Spleen (tissue), 13 donors: ENCODE measurements at places on chromosomes 16 and 17. TPM values are rescaled to one million over a fixed set of nuclear protein-coding genes. Genes with fewer than 3 reads are reported as not detected.

DNA sequence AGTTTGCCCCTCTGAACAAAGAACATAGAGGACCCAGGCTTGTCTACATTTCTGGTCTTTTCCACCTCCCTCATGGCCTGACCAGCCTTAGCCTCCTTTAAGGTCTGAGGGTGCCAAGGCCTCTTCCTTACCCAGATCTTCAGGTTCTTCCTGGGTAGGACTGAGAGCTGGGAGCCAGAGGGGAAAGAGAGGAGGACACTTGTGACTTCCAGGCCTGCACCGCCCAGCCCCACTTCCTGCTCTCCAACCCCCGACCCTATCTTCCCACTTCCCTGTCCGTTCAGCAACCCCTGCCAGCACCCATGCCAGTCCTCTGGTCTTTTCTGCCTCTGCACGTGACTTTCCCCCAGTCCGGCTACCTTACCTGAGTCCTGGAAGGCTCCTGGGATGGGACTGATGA lies 534 bp downstream of the PRSS36 start:
- H3K4me3 ChIP-seq = no peak overlapping the region
- no peak overlapping the region for H3K27ac ChIP-seq
- H3K36me3 ChIP-seq = no peaks in the 10 kb centered on the region
- DNase-seq = no peak
- peaks cover 10% of the 10 kb centered on the region for H3K4me1 ChIP-seq
- no peaks in the 10 kb centered on the region for H3K27me3 ChIP-seq

GRCh38 chr16:78098087-78098486 lies 1.4 kb upstream of the WWOX start:
- no peak overlapping the region for H3K4me3 ChIP-seq
- no peak overlapping the region for H3K27ac ChIP-seq
- no peak for DNase-seq
- no peaks in the 10 kb centered on the region for H3K27me3 ChIP-seq

DNA sequence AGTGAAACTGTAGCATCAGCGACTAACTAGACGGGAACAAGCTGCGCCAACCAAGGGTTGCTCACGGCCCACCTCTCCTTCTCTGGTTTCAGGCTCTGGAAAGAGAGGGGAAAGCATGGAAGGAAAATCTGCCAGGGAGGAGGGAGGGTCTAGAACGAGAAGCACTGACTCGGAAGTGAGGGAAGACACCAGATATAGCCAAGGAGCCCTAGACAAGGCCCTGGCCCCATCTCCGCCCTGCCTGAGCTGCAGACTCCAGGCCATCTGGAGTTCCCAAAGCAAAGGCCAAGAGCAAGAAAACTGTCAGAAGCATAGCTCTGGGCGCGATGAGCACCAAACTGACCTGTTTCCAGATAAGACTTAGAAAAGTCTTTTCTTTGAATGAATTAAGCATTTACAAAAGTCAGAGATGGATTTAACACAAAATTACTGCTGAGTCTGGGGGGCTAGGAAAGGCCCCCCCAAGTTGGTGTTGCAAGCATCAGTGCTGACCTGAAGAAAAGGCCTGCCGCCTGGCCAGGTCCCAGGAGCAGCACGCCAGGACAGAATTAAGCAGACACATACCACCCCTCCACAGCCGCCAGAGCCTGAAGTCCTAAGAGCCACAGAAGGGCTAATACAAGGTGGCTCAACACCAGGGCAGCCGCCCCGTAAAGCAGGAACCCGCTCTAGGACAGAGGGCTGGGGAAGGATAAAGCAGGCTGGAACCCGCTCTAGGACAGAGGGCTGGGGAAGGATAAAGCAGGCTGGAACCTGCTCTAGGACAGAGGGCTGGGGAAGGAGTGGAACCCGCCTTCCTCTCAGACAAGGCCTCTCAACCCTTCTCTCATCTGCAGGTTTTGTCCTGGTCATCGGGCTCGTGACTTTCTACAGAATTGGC lies 20.7 kb downstream of the TMEM204 start:
- H3K27me3 ChIP-seq = no peaks in the 10 kb centered on the region
- peaks cover 13% of the 10 kb centered on the region for H3K4me1 ChIP-seq
- no peak for DNase-seq
- peaks cover 17% of the 10 kb centered on the region for H3K36me3 ChIP-seq
- H3K4me3 ChIP-seq = no peak overlapping the region
- H3K27ac ChIP-seq = no peak overlapping the region

Gene GNGT2
- total RNA-seq = 21.9 TPM

DNA sequence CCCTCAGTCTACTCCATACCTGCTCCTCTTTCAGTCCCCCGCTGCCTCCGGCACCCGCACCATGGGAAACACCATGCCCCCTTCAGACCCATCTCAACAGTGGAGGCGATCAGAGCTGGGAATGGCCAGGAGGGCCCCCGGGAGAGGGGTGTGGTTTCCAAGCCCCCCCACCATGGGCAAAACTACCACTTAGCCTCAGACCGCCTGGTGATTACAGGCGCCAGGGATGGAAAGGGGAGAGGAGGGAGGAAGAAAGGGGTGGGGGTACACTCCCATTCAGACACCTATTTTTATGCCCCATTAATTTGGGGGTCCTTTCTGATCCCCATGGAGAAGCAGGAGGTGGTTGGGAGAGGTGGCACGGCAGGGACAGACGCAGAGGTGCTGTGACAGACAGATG lies at the start of gene C17orf114:
Gene C17orf114, minus strand, starts transcription at position 101 of the 400 bp plus-strand sequence.
- H3K4me1 ChIP-seq = peaks cover 20% of the 10 kb centered on the region
- DNase-seq = no peak
- no peaks in the 10 kb centered on the region for H3K27me3 ChIP-seq
- no peak within 1 kb of the TSS for H3K27ac ChIP-seq
- peaks cover 27% of the 10 kb centered on the region for H3K36me3 ChIP-seq

DNA sequence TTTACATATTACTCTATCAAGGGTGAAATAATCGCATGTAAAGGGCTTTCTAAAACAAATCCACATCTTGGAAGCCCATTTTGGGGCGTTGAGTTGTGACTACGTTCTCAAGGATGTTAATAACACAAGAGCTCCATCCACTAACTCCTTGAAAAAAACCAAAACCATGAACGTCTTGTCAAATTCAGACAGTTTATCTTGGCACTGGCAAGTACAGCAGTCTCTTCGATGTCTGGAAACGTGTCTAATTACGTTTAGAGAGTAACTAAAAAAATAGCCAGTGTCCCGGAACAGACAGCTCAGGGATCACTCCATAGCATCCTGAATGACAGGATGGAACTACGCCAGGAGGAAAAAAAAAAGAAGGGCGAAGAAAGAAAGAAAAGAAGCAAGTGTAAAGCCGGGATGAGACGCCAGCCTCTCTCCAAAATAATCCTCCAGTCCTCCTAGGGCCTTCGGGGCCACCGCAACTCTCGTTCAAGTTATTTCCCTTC lies 954 bp downstream of the MYO1D start:
- H3K27me3 ChIP-seq = peaks cover 7% of the 10 kb centered on the region
- peak overlapping the region; percentile 87 for H3K4me3 ChIP-seq
- H3K36me3 ChIP-seq = no peaks in the 10 kb centered on the region

- H3K27me3 ChIP-seq = peaks cover 4% of the 10 kb centered on the region
- H3K4me3 ChIP-seq = no peak overlapping the region
- peak; percentile 91 for DNase-seq
- peaks cover 38% of the 10 kb centered on the region for H3K4me1 ChIP-seq
Observed at GRCh38 chr16:57576429-57576870, 34.0 kb downstream of the ADGRG5 start.

- H3K36me3 ChIP-seq = peaks cover 7% of the 10 kb centered on the region
- H3K27me3 ChIP-seq = no peaks in the 10 kb centered on the region
- DNase-seq = peak; percentile 90
- H3K4me3 ChIP-seq = peak within 1 kb of the TSS; percentile 69
- H3K27ac ChIP-seq = peak within 1 kb of the TSS; percentile 88
- peaks cover 51% of the 10 kb centered on the region for H3K4me1 ChIP-seq
Observed at GRCh38 chr17:76710863-76711611, at the start of gene MXRA7. Gene MXRA7 (minus strand): TSS chr17:76710965. CDS start chr17:76710946, 19 bp downstream.

DNA sequence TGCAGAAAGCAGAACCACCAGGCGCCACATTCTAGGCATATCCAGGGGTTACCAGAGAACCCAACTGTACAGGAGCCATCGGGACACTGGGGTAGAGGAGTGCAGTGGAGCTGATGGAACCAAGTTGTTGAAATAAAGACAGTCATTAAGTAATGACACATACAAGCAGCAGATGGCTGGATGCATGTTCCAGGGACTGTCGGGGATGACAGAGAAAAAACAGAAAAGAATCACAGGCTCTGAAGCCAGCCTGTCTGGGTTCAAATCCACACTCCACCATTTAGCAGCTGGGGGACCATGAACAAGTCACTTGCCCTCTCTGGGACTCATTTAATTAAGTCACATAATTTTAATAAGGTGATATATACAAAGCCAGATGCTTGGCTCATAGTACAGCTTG lies 117.1 kb downstream of the ZNF423 start:
- no peak overlapping the region for H3K4me3 ChIP-seq
- no peak overlapping the region for H3K27ac ChIP-seq
- no peaks in the 10 kb centered on the region for H3K27me3 ChIP-seq
- DNase-seq = no peak
- H3K4me1 ChIP-seq = no peaks in the 10 kb centered on the region

DNA sequence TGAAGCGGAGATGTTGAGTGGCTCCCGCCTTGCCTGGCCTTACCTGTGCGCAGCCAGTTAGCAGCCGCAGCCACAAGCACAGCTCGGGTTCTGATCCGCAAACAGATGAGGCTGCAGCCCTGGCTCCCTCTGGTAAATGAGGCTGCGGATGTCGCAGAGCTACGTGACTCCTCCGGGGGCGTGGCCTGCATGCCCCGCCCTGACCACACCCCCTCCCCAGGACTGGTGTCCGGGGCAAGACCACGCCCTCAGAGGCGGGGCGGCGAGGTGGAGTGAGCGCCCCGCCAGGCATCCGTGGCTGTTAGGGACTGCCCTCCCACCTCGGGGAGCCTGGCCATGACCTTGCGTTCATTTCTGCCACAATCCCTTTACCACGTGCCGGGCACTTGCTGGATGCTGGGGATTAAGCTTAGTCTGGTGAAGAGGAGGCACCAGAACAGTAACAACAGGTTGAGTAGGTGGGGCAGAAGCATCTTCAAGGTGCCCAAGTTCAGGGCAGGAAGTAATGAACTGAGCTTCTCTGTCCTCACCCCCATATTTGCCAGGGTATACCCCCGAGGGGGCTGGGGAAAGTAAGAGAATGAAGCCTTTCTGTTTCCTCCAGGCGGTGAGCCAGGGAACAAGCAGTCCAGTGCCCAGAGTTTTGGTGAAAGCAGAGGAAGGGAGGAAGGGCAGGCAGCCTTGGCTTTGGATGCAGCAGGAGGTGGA lies at the start of gene ALDOC:
Gene ALDOC, minus strand, starts transcription at position 138 of the 708 bp plus-strand sequence. CDS start 1,363 bp downstream, outside the sequence.
- no peaks in the 10 kb centered on the region for H3K36me3 ChIP-seq
- peak; percentile 100 for DNase-seq
- H3K4me3 ChIP-seq = peak within 1 kb of the TSS; percentile 37
- peak within 1 kb of the TSS; percentile 67 for H3K27ac ChIP-seq

Gene CCDC144A
- total RNA-seq = 1.7 TPM

- no peaks in the 10 kb centered on the region for H3K27me3 ChIP-seq
- no peak overlapping the region for H3K27ac ChIP-seq
- no peaks in the 10 kb centered on the region for H3K36me3 ChIP-seq
- no peak overlapping the region for H3K4me3 ChIP-seq
- H3K4me1 ChIP-seq = no peaks in the 10 kb centered on the region
- DNase-seq = no peak
Observed at GRCh38 chr17:34203018-34203638, 52.0 kb upstream of the CCL2 start.

DNA sequence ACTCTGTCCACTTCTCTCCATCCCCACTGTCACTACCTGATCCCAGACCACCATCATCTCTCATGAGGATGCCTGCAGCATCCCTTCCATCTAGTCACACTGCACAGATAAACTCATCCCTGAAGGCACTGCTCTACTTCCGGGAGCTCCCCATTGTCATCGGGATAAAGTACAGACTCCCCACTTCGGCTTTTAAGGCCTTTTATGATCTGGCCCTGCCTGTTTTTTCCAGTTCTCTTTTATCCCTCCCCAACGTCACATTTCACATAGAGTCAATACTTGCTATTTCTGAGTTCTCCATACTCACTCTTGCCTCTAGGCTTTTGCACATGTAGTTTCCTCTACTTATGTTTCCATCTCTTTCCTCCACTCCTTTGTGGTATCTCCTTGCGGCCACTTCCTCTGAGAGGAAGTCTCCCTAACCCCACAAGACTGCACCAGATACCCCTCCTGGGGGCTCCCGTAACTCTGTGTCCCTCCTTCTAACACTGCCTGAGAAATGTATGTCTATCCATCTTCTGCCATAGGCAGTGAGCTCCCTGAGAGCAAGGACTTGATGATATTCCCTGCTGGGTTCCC lies 66.9 kb downstream of the COPRS start:
- no peaks in the 10 kb centered on the region for H3K36me3 ChIP-seq
- no peaks in the 10 kb centered on the region for H3K4me1 ChIP-seq

Gene MED31
- total RNA-seq = 16.9 TPM

- H3K27me3 ChIP-seq = no peaks in the 10 kb centered on the region
- H3K27ac ChIP-seq = peak overlapping the region; percentile 94
- peak overlapping the region; percentile 86 for H3K4me3 ChIP-seq
- DNase-seq = peak; percentile 90
- H3K36me3 ChIP-seq = no peaks in the 10 kb centered on the region
- H3K4me1 ChIP-seq = peaks cover 46% of the 10 kb centered on the region
Observed at GRCh38 chr17:78925662-78926555, 722 bp upstream of the TIMP2 start.

DNA sequence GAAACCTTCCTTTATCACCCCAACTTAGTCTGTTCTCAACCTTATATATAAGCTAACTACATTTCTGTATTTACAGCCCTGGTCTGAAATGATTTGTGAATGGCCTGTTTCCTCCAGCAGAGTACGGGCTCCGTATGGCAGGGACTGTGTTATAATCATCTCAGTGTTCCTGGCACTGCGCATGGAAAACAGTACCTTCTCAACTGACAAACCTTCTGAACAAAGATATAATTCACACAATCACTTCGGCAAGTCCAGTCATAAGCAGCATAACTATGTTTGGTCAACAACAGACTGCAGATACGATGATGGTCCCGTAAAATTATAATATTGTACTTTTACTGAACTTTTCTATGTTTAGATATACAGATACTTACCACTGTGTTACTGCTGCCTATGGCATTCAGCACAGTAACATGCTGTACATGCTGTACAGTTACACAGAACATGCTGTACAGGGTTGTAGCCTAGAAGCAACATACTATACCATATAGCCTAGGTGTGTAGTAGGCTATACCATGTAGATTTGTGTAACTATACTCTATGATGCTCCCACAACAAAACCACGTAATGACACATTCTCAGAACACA lies 30.0 kb downstream of the ANKFY1 start:
- peaks cover 99% of the 10 kb centered on the region for H3K36me3 ChIP-seq
- no peak overlapping the region for H3K4me3 ChIP-seq
- no peaks in the 10 kb centered on the region for H3K27me3 ChIP-seq
- peaks cover 5% of the 10 kb centered on the region for H3K4me1 ChIP-seq
- H3K27ac ChIP-seq = no peak overlapping the region
